ENCODE measurements at places on chromosomes 5 and 9. TPM values are rescaled to one million over a fixed set of nuclear protein-coding genes. Genes with fewer than 3 reads are reported as not detected.

DNA sequence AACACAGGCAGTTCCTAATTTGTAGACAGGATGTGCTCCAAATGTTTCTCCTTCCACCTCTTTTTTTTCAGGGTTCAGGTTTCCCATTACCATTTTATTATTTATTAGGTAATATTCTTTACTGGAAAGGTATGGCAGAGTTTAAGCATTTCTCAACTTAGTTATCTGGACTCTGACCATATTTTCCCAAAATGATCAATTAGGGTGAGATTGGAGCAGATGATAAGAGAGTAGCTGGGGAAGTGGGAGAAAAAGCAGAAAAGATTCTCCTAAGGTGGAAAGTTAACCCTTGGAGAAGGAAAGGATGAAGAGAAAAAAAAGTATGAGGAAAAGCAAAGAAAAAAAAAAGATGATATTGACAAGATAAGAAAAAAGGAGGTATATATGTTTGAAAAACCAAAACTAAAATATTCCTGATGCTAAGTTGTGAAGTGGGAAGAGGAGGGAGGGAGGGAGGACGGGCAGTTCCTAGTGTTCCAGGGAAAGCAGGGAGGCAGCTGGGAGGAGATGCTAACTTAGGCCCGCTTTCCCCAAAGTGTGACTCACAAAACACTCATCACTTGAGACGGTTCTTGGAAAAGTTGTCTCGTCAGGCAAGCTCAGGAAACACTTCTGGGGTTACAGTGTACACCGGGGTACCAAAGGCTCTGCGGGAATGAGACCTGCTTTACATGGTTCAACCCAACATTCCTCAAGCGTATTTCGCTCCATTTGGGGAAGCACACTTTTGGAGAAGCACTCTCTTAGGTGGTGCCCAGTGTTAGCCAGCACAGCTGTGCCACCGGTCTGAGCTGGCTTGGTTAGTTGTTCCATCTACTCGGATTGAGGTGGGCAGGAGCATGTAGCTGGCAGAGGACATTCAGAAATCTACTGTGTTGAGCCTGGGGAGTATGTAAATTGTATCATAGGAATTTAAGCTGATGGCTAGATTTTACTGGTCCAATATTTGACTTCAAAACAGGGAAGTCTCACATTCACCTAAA lies 35.1 kb downstream of the B4GALT1 start:
- no peak for DNase-seq

DNA sequence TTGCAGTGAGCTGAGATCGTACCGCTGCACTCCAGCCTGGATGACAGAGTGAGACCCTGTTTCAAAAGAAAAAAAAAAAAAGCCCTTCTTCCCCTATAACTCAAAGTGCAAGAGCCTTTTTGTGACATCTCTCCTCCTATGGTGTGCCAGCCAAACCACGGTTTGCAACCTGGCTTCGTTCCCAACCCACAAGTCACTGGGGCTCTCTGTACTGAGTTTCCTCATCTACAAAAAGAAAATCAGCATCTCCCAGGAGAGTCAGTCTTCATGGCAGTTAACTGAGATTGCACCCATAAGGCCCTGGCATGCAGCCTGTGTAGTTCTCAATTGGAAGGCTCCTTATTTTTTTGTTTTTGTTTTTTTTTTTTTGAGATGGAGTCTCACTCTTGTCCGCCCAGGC lies 14.8 kb downstream of the ODF2 start:
- DNase-seq, result no peak

- no peak for DNase-seq
Observed at GRCh38 chr5:21125238-21125983, 1137.4 kb upstream of the CDH18 start.

GRCh38 chr5:9545136-9545991 lies 511 bp downstream of the SEMA5A start:
- DNase-seq, result no peak

DNA sequence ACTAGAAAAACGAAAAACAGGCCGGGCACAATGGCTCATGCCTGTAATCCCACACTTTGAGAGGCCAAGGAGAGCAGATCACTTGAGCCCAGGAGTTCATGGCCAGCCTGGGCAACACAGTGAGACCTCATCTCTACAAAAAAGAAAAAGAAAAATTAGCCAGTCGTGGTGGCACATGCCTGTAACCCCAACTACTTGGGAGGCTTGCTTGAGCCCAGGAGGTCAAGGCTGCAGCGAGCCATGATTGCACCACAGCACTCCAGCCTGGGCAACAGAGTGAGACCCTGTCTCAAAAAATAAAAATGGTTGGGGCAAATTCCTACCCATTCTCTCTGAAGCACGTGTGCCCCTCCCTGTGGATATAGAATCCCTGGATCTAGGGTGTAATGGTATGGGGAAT lies 8.4 kb upstream of the CFAP157 start:
- DNase-seq, result no peak

DNA sequence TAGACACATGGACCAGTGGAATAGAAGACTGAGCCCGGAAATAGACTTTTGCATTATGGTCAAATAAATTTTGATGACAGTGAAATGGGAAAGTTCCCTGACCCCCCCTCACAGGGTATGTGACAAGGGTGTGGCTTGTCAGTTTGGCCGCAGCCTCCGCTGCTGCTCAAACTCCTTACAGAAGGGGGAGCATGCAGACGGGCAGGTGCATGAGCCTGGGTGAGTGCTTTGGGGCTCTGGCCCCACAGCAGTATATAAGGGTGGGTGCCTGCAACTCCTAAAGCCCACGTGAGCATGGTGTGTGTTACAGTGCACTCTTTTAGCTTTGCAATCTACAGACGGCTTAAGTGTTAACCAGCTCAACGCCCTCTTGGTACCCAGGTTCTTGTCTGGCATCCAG lies 21.9 kb upstream of the CAPSL start:
- no peak for DNase-seq

GRCh38 chr9:98896632-98897031 lies 47.1 kb upstream of the COL15A1 start:
- DNase-seq, result no peak

GRCh38 chr5:112367400-112367799 lies 51.7 kb downstream of the EPB41L4A start:
- DNase-seq, result no peak

DNA sequence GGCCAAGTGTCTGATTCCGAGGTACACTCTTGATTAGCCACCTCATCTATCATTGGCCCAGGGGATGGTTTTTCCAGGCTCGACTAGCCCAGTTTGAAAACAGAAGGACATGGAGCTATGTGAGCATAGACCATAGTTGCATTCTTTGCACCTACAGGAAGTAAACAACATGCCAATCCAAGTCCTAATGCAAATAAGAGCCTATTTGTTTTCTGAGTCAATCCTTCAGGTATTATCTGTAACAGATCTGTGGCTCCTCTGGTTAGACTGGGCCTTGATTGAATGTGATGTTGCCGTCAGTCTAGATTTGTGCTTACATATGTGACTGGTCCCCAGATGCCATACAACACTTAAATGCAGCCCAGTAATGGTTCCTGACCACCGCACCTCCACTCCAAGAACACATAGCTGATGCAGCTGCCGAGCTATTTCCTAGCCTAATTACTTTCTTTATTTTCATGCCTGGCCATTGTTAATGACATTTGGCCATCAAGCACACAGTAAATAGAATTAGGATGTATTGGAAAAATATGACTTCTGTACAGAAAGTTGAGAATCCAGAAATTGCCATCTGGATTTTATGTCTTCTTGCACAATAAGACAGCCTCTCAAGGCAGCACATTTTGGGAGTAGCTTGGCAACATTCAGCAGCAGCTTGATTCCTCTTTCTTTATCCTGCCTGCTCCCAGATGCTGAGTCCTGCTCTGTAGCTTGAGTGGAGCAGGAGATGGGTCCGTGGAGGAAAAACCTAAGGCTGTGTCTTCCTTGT lies 29.5 kb upstream of the ARHGAP26 start:
- no peak for DNase-seq

ZNF354C gene
- polyA plus RNA-seq, result 16.1 TPM

GPR150 gene
- polyA plus RNA-seq, result not detected

Measured in left renal cortex interstitium (tissue), 4 donors.